ENCODE measurements at places on chromosomes 3 and 15. TPM values are rescaled to one million over a fixed set of nuclear protein-coding genes. Genes with fewer than 3 reads are reported as not detected.

The WNT5A gene
- 24.8 TPM for total RNA-seq

The KNG1 gene
- total RNA-seq, result 0.46 TPM

The TPRG1 gene
- 12.8 TPM for total RNA-seq

The GOLGA8T gene
- total RNA-seq, result 0.26 TPM

The SLC12A1 gene
- total RNA-seq, result not detected

The GHRL gene
- 1.1 TPM for total RNA-seq

The ARPIN gene
- total RNA-seq, result 24.9 TPM

The CTXN2 gene
- total RNA-seq, result not detected

The KCNH8 gene
- total RNA-seq, result 0.24 TPM

The SEMA7A gene
- 7.1 TPM for total RNA-seq

The CMTM7 gene
- 39.4 TPM for total RNA-seq

The RYR3 gene
- total RNA-seq, result 0.34 TPM

The LINGO1 gene
- total RNA-seq, result not detected

The NANOGP8 gene
- total RNA-seq, result not detected

The GPR62 gene
- total RNA-seq, result not detected

The PRSS50 gene
- total RNA-seq, result 0.46 TPM

The TLR9 gene
- not detected for total RNA-seq

The LRRC34 gene
- 3.5 TPM for total RNA-seq

The TBC1D5 gene
- 89.6 TPM for total RNA-seq

The CLDN11 gene
- total RNA-seq, result 2.1 TPM

The CIDEC gene
- not detected for total RNA-seq

The FRMD4B gene
- total RNA-seq, result 48.0 TPM

The EOGT gene
- 50.0 TPM for total RNA-seq

The CNTN6 gene
- total RNA-seq, result 7.9 TPM

The CIB2 gene
- total RNA-seq, result not detected

The TMEM43 gene
- total RNA-seq, result 83.4 TPM

Measured in upper lobe of left lung (tissue), 6 donors.